ENCODE measurements at places on chromosomes 7 and 10.
A peak's percentile ranks its signal among the peaks of the same experiment; 100 is the strongest.

GRCh38 chr10:125079091-125079600, 81.2 kb downstream of the CTBP2 start:
- no peak for DNase-seq

DNA sequence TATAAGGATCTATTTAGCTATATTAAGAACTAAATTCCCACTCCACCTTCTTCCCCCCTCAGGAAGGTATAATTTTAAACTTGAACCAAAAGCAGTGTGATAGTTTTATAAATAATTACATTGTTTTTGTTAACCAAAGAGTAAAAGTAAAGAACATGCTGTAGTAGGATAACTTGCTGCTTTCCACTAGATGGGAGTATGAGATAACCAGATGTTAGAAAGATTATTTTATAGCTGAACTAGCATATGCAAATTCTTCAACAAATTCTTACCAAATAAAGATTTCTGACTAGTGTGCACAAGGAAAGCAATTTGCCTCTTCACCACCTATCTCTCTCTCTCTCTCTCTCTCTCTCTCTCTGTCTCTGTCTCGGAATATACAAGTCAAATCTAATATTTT, 31.8 kb downstream of the TES start:
- DNase-seq = no peak

DNA sequence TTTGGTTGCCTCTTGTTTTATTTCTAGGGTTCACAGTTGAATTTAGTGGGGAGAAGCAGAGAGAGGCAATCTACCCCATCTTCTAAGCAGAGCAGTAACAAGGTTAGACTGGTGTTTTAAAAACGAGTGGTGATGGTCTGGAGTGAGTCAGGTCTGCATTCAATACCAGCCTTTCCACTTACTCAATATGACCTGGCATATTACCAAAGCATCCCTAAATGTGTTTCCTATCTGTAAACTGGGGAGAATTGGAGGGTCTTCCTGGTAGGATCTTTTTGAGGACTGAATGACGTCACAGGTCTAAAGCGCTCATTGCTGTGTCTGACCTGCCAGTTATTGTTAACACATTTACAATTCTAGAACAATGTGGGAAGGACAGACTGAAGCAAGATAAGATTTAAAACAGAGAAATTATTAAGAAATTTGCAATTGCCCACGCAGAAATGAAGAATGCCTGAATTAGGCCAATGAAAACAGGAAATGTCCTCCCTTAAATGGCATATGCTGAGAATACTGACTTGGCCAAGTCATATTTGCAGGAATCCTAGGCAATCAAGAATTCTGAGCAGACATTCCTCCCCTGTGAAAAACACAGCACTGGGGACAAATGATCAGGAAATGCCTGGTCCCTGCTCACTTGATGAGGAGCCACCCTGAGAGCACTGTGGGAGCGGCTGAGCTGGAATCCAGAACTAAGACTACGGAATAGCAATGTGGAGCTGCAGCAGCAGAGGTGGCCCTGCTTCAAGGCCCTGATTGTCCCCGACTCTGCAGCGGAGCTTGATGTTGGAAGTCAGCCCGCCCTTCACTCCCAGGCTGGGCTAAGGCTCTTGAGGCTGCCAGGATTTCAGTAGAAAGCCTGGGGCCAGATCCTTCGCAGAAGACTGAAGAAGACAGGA, 184.5 kb upstream of the CXCL12 start:
- DNase-seq = peak; percentile 77

GRCh38 chr7:23012908-23013714, 819 bp downstream of the HYCC1 start:
- DNase-seq = no peak

- no peak for DNase-seq
Measured at GRCh38 chr7:4078580-4078979, 603.5 kb upstream of the FOXK1 start.

DNA sequence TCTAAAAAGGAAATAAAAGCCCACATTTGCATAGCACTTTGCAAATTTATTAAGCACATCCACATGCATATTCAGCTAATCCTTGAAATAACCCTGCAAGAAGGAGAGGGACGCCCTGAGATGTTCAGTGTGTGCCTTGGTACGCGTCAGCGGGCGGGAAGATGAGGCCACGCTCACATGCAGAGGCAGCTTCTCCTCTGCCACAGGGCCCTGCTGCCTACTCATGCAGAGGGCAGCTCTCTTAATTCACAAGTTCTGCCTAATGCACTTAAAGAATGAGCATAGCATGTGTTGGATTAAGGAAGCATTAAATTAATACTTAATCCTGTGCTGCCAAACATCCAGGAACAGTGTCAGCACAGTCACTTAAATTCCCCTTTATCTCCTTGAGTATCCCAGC, 132.3 kb downstream of the HECW1 start:
- no peak for DNase-seq

GRCh38 chr7:71424166-71425035, 292.5 kb downstream of the GALNT17 start:
- no peak for DNase-seq

GRCh38 chr7:20959281-20959680, 172.6 kb upstream of the SP8 start:
- DNase-seq = no peak

All from GM04504 (cell line).